ENCODE measurements at places on chromosomes 11 and 22. TPM values are rescaled to one million over a fixed set of nuclear protein-coding genes. Genes with fewer than 3 reads are reported as not detected.

Gene HSPB2
- total RNA-seq, result not detected

Gene CAPRIN1
- 140 TPM for total RNA-seq

Gene OR51B2
- total RNA-seq, result not detected

Gene MYO18B
- total RNA-seq, result not detected

Gene ZDHHC5
- 28.0 TPM for total RNA-seq

Gene SLC22A8
- not detected for total RNA-seq

Gene ZC3H7B
- 33.6 TPM for total RNA-seq

Gene MPEG1
- total RNA-seq, result not detected

Gene OOSP3
- total RNA-seq, result not detected

Gene DNAJB7
- not detected for total RNA-seq

Gene TIMP3
- 26.1 TPM for total RNA-seq

Gene C22orf31
- not detected for total RNA-seq

Gene TSPAN18
- 0.15 TPM for total RNA-seq

Gene ST14
- not detected for total RNA-seq

Gene DGCR6
- total RNA-seq, result not detected

Gene MLC1
- not detected for total RNA-seq

Gene C1QTNF4
- total RNA-seq, result not detected

Gene VPREB1
- not detected for total RNA-seq

Gene PANX2
- 1.5 TPM for total RNA-seq

Gene TMEM151A
- total RNA-seq, result 0.60 TPM

Gene AGBL2
- total RNA-seq, result 0.42 TPM

Gene INPP5J
- total RNA-seq, result 1.3 TPM

Gene NDUFS3
- total RNA-seq, result 137 TPM

All from Daoy (cell line).